Fibroblast of skin of back (primary cell): ENCODE measurements at places on chromosomes 3 and 15.
A peak's percentile ranks its signal among the peaks of the same experiment; 100 is the strongest.

- no peak for DNase-seq
Measured at GRCh38 chr15:59158701-59159034, 48.0 kb upstream of the LDHAL6B start.

DNA sequence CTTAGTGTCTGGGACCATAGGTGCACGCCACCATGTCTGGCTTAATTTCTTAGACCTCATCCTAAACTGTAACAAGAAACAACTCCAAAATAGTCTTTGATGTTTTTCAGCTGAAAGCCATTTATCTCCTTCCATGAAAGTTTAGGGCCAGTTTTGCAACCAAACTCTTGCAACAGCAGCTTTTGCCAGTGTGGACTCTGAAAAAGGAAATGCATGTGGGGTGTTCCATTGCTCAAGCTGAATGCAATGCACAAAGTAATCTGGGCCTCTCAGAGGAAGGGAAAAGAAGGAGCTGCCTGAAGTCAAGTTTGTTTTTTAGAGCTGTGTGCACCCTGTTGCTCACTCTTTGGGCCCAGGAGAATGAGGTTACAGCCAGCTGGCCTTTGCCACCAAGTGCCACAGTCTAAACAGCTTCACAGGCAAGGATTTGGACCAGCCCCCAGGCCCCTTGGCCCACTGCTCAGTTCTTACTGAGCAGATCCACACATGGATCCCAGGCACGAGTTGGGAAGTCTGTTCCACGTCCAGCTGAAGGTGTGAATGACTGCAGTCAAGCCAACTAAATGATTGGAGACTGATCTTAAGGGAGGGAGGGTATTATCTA is 212.3 kb upstream of the LRRFIP2 start:
- DNase-seq = no peak

DNA sequence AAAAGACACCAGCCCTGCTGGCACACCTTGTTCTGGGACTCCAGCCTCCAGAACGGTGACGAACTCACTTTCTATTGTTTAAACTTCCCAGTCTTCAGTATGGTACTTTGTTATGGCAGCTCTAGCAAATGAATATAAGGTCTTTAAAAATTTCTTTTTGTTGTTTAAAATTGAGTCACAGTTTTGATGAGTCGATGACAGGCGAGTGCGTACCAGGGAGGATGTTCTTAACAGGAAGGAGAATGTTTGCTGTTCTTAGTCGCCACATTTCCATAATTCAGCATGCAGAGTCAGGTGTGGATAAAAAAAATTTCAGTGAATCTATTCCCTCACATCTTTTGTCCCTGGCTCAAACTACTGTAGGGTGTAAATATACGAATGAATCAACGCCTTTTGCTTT is 12.4 kb downstream of the DNASE1L3 start:
- no peak for DNase-seq

DNA sequence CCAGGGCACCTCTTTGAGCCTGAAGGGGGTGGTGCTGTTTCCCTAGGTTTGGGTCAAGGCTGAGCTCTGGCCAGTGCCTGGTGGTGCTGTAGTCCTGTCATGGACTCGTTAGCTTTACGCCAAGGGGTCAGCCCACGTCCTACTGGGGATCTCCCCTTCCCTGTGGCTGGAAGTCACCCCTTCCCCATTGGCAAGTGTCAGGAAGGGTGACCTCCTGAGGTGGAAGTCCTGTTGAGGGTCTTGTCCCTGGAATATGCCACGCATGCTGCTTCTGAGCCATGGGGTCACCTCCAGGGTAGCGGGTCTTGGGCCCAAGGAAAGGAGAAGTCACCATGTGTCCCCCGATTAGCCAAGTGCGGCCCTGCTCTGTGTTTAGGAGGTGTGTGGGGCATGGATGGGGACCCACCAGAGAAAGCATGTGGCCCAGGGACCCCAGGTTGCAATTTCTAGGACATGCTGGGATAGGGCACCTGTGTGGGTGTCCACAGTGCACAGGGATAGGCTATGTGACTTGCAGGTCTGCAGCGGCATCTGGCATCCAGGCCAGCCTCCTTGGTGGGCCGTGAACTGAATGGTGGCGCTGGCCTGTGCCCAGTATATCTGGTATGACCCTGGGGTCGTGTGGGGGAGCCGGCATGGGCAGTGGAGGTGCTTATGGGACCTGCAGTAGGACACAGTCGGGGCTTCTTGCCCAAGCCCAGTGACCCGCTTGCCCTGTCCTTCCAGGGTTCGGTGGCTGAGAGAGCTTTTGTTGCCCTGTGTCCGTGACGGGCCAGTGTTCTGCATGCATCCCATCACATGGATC is 226.7 kb downstream of the SNRPN start:
- no peak for DNase-seq

DNA sequence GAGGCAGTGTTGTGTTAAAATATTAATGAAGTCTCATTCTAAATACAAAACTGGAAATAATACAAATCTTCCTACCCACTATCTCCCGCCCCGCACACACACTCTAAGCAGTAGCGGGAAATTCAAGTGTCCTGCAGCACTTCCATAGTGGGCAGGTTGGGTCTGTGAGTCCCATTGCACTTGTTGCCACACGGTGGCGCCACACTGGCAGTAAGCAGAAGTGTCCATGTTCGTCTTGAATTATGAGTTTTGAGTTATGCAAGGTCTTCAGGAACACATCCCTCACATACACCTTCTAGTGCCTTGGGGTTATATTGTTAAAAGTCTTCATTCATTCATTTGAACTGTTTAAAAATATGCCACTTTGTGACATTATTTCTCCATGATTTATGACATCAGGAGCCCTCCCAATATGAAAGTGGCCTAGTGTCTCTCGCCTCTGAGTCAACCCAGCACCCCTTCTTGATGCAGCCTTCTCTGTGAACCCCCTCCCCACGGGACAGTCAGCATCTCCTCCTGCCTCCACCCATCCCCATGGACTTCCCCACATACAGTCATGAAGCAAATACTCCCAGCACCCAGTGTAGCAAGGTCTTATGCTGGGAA is 17.6 kb upstream of the CCDC174 start:
- DNase-seq = peak; percentile 43

- no peak for DNase-seq
Measured at GRCh38 chr15:71804226-71804625, 6.1 kb upstream of the NR2E3 start.

- no peak for DNase-seq
Measured at GRCh38 chr3:157759311-157759710, 256.1 kb upstream of the VEPH1 start.

DNA sequence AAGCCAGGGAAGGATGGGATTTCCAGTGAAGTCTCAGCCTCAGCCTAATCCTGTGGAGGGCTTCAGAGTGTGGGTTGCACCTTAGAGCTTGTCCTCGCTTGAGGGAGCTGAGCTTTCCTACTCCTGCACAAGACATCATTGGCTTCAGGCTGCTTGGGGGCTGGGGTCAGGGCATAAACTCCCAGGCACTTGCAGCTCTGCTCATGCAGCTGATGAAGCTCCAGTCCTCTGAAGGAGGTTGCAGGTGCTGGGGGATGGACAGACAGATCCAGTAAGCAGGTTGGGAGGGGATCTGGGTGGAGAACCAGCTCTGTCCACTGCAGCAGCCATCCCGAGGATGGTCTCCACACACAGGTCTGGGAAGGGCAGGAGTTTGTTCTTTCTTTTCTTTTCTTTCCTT is 19.4 kb upstream of the POLG start:
- no peak for DNase-seq

- DNase-seq = no peak
Measured at GRCh38 chr3:54857343-54857742, 70.5 kb downstream of the LRTM1 start.

DNA sequence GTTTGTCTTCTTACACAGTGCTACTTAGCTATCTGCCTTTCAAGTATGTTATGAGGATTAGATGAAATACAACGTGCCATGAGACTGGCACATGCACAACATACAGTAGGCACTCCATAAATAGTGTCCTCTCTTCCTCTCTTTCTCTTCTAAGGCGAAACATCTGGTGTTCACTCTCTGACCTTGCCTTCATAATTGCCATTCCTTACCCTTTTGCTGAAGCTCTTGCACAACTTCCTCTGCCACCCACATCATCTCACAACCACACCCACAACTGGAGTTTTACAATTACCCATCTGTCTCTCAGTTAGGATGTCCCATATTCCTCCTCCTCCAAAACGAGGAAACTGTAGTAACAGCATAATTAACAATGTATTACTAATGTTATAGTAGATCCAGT is 26.4 kb upstream of the ACP3 start:
- DNase-seq = no peak

DNA sequence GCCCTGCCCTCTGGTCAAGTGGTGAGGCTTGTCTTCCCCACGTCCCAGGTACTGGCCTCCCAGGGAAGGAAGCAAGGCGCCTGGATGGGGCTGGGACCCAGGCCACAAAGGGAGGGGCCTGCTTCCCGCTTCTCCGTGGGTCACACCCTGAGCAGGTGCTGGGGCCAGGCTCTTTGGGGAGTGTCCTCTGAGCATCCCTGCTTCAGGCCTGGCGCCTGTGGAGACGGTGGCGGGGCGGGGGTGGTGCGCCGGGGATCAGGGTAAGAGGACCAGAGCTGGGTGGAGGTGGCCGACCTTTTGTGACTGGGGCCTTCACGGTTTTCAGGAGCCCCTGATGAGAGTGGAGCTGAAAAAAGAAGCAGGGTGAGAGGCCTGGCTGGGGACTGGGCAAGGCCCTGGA is 3.6 kb downstream of the PLA2G4B start:
- DNase-seq = no peak

GRCh38 chr3:55243678-55244077 is 243.4 kb downstream of the WNT5A start:
- no peak for DNase-seq

GRCh38 chr3:181728470-181729340 is 17.0 kb downstream of the SOX2 start:
- no peak for DNase-seq

- no peak for DNase-seq
Measured at GRCh38 chr3:156985711-156986110, 159.6 kb downstream of the LEKR1 start.

GRCh38 chr3:117059956-117060270 is 350.3 kb downstream of the TUSC7 start:
- DNase-seq = no peak

- peak; percentile 2 for DNase-seq
Measured at GRCh38 chr3:111156517-111156916, 84.9 kb downstream of the NECTIN3 start.

GRCh38 chr3:67819447-67819846 is 165.0 kb upstream of the SUCLG2 start:
- peak; percentile 12 for DNase-seq

- no peak for DNase-seq
Measured at GRCh38 chr3:73665286-73665685, 40.5 kb upstream of the PDZRN3 start.

DNA sequence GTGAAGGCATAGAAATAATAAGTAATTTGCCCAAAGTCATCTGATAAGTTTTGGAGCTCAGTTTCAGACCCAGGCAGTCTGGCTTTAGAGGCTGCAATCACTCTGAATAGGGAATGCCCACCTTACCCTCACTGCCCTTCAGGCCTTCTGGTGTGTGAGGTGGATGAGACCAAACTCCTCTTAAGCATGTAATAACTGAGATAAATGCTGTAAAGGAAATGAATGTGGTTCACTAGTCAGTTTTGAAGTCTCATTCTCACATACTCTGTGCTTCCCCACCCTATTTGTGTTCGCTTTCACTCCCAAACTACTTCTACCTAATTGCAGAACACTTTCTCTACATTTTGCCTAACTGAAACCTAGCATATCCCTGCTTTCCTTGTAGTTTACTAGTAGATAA is 144.1 kb downstream of the FILIP1L start:
- DNase-seq = no peak

DNA sequence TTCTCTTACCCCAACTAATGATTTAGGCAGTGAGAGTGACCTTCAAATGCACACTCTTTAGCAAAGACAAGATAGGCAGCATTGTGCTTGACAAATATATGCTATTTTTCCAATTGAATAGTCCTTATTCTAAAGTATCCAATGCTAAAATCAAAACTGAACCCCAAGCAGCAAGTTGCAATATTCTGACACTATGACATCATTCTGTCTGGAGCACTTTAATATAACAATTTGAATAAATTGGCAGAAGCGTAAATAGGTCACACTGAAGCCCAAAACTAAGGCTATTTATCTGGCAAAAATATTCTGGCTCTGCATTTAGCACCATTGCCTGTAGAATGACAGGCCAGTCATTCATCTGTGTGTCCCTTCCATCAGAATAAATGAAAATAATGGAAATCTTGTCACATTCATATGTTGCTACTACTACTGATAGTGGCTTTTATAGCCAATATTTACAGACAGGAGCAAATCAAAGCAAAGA is 2.9 kb downstream of the CBLB start:
- DNase-seq = no peak

GRCh38 chr3:144351773-144352365 is 380.2 kb downstream of the DIPK2A start:
- DNase-seq = no peak

GRCh38 chr15:36738817-36739216 is 159.4 kb downstream of the CDIN1 start:
- DNase-seq = no peak

DNA sequence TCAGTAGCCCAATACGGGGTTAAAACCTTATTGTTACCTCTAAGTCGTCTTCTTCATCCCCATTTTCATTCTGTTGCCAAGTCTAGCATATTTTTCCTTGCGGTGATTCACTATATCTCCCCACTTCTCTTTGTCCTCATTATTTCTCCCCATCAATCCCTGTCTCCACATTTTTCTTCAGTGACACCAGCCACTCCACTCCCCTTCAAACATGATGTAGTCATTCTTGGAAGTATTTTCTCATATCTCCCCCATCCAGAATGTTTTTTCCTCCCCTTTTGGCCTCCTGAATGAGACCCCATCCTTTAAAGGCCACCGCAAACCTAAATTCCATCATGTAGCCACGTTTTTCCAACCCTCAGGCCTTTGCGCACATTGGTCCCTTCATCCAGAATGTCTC is 105.9 kb downstream of the TOP2B start:
- DNase-seq = peak; percentile 70

- no peak for DNase-seq
Measured at GRCh38 chr3:64578062-64578770, 109.6 kb downstream of the ADAMTS9 start.

GRCh38 chr15:70447081-70447480 is 316.3 kb downstream of the UACA start:
- no peak for DNase-seq

- DNase-seq = no peak
Measured at GRCh38 chr3:52896613-52897012, 735 bp downstream of the STIMATE start.

GRCh38 chr3:112973325-112974177 is 1.4 kb downstream of the CD200R1 start:
- DNase-seq = no peak

GRCh38 chr3:184335291-184335660 is 2.1 kb upstream of the FAM131A start:
- DNase-seq = no peak

GRCh38 chr3:97820780-97821179 is 1.0 kb upstream of the CRYBG3 start:
- no peak for DNase-seq
